ENCODE measurements at places on chromosomes 4 and X.

DNA sequence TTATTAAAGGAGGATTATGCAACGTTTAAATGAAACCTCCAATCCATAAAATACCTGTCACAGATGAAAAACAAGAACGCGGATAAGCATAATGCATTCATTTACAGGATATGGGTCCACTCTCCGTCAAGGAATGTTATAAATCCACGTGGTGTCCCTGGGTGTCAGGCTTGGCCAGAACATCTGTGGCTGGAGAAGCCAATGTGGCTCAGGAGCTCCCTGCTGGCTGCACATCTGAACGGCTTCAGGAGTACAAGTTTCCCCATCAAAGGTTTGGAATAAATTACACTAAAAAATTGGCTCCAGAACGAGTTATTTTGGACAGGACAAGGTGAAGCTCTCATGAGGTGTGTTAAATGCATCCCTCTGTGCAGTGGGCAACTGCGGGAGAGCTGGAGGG, 87.8 kb upstream of the LEF1 start:
- no peak overlapping the region for H3K27ac ChIP-seq
- H3K4me1 ChIP-seq: peaks cover 8% of the 10 kb centered on the region
- H3K36me3 ChIP-seq: no peaks in the 10 kb centered on the region
- no peak overlapping the region for H3K4me3 ChIP-seq

- peaks cover 21% of the 10 kb centered on the region for H3K27me3 ChIP-seq
- H3K36me3 ChIP-seq: no peaks in the 10 kb centered on the region
- H3K4me3 ChIP-seq: no peak overlapping the region
- H3K27ac ChIP-seq: no peak overlapping the region
- no peaks in the 10 kb centered on the region for H3K4me1 ChIP-seq
- DNase-seq: peak; percentile 5
Observed at GRCh38 chrX:74383611-74384010, 37.7 kb upstream of the SLC16A2 start.

GRCh38 chr4:3411676-3412075, 30.1 kb upstream of the HGFAC start:
- no peaks in the 10 kb centered on the region for H3K36me3 ChIP-seq
- no peaks in the 10 kb centered on the region for H3K27me3 ChIP-seq
- no peak overlapping the region for H3K27ac ChIP-seq
- H3K4me3 ChIP-seq: no peak overlapping the region
- H3K4me1 ChIP-seq: no peaks in the 10 kb centered on the region

DNA sequence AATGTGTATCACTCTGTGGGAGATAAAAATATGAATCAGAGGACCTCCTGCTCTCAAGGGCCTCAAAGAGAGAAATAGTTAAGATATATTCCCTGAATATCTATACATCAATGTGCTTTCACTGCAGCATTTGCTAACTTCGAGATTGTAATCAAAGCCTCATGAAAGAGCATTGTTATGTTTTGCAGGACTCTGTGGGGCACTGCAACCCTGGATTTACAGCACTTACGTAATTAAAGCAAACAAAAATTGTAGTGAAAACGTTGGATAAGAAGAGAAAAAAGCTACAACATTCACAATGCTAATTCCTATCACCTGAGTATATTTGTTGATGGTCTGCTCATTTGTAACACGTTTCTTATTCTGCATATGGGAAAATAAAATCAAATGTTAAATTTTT, 48.0 kb downstream of the ETNPPL start:
- H3K4me1 ChIP-seq: no peaks in the 10 kb centered on the region
- no peaks in the 10 kb centered on the region for H3K36me3 ChIP-seq
- no peak overlapping the region for H3K27ac ChIP-seq
- no peak for DNase-seq
- H3K4me3 ChIP-seq: no peak overlapping the region

DNA sequence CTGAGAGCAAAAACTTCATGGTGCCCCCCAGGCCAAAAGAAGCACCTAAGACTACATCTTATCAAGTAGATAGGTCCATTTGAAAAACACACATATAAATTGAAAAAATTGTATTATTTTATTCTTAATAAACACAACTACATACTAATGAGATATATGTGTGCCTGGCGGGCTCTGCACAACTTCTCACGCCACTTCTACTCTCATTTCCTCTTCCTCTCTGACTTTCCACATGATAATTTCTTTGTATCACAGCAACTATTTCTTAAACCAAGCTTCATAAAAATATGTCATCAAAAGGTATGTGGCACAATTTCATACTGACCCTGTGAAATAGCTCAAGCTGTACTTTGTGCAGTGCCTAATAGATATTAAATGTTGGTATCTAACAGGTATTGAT, 10.7 kb upstream of the NPY2R start:
- H3K27me3 ChIP-seq: no peaks in the 10 kb centered on the region
- no peak for DNase-seq
- H3K4me1 ChIP-seq: no peaks in the 10 kb centered on the region
- H3K4me3 ChIP-seq: no peak overlapping the region

DNA sequence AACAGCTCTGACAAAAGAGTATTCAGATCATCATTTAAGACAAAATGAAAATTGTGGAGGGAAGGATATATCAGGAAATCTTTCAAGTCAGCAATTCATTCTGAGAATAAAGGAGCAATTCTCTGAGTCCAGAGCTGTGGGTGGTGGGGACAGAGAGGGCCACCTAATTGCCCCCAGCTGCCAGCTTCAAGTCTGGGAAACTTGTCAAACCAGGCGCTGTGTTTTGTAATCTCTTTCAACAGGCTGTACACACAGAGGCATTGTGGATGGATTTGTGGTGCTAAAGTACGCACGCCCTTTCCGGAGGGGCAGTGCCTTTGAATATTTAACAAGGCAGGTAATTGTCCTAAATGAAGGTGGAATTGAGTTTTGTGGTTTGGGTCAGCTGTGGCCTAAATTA, 591.1 kb upstream of the BOD1L1 start:
- no peaks in the 10 kb centered on the region for H3K27me3 ChIP-seq
- H3K4me1 ChIP-seq: no peaks in the 10 kb centered on the region
- no peaks in the 10 kb centered on the region for H3K36me3 ChIP-seq
- DNase-seq: no peak
- H3K27ac ChIP-seq: no peak overlapping the region
- no peak overlapping the region for H3K4me3 ChIP-seq

DNA sequence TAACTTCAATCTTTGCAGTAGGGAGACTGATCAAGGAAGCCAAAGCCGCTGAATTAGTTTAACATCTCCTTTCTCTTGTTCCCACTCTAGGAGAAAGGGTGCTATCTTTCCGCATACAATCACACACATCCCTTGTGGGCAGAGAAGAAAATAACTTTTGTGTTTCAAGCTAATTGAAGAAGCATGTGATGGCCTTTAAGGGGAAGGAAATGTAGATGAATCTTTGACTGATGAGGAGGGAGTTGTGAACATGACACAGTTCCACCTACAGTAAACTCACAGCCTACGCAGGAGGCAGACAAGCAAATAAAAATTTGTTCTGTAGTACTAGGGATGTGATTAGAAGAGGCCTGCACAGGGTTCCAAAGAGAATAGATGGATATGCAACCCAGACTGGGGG, 14.7 kb upstream of the SPATA4 start:
- no peak overlapping the region for H3K4me3 ChIP-seq
- H3K27ac ChIP-seq: no peak overlapping the region
- no peak for DNase-seq
- H3K27me3 ChIP-seq: peaks cover 36% of the 10 kb centered on the region
- no peaks in the 10 kb centered on the region for H3K36me3 ChIP-seq

DNA sequence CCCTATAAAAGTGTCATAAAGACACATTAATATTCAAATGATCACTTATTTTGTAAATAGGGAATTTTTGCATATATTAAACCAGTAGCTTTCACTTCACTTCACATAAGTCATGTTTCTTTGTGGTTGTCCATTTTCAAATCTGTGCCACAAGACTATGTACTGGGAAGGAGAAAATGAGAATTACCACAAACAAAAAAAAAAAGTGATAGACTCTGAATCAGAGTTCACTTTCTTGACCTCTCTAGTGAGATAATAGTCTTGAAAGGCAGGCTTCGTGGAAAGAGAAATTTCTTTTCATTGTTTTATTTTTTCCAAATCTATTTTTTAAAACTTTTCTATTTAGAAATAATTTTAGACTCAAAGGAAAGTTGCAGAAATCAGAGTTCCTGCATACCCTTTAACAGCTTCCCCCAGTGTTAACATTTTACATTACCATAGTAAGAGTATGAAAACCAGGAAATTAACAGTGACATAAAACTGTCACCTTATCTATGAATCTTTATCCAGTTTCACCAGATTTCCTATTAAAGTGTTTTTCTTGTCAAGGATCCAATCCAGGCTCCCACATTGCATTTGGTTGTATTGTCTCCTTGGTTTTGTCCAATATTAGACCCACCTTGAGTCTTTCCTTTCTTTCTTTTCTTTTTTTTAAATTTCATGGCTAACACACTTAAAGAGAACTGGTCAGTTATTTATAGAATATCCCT, 215.4 kb upstream of the PGRMC2 start:
- H3K4me3 ChIP-seq: no peak overlapping the region
- no peaks in the 10 kb centered on the region for H3K4me1 ChIP-seq
- H3K27ac ChIP-seq: no peak overlapping the region
- no peaks in the 10 kb centered on the region for H3K36me3 ChIP-seq
- no peak for DNase-seq
- H3K27me3 ChIP-seq: no peaks in the 10 kb centered on the region

GRCh38 chr4:31294655-31295480, 574.7 kb downstream of the PCDH7 start:
- no peak overlapping the region for H3K4me3 ChIP-seq
- no peaks in the 10 kb centered on the region for H3K27me3 ChIP-seq
- no peak overlapping the region for H3K27ac ChIP-seq
- no peaks in the 10 kb centered on the region for H3K36me3 ChIP-seq

DNA sequence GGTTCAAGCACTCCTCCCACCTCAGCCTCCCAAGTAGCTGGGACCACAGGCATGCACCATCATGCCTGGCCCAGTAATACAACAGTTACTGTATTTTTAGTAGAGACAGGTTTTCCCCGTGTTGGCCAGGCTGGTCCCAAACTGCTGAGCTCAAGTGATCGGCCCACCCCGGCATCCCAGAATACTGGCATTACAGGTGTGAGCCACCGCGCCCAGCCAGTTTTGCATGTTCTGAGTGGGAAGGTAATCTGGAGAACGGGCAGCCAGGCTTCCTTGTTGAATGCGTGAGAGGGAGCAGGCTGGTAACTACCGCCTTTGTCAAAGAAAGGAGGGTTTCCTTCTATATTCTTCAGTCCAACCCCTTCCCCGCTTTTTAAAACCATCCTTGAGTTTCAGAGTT, 9.1 kb downstream of the NOCT start:
- DNase-seq: no peak
- no peaks in the 10 kb centered on the region for H3K27me3 ChIP-seq
- H3K27ac ChIP-seq: no peak overlapping the region
- H3K4me3 ChIP-seq: no peak overlapping the region

GRCh38 chr4:22877486-22878052, 184.8 kb downstream of the GBA3 start:
- no peaks in the 10 kb centered on the region for H3K27me3 ChIP-seq
- no peak for DNase-seq

DNA sequence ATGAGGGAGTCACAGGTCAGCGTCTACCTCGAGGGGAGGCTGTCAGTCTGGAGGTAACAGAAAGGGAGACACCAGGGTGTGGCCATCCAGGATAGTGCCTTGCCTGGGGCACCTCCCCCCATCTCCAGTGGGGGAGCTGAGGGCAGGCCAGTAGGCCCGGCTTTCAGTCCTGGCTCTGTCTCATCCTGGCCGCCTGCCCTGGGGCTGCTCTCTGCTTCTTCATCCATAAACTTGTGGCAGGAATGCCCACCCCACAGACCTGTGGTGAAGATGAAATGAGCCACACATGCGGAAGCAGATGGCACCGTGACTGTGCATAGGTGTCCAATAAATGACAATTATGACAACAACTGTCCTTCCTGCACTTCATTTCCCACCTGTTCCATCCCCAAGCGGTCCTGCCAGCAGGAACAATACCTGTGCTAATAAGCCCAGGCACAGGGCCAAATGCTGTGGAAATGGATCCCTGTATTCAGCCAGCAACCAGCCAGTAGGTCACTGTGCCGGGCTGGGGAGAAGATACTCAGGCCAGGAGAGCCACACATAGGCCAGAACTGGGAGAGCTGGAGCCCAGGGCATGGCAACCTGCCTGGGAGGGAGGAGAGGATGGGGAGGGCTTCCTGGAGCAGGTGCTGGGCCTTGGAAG, 30.2 kb downstream of the TRO start:
- no peaks in the 10 kb centered on the region for H3K4me1 ChIP-seq
- H3K4me3 ChIP-seq: no peak overlapping the region
- DNase-seq: no peak
- no peak overlapping the region for H3K27ac ChIP-seq
- no peaks in the 10 kb centered on the region for H3K36me3 ChIP-seq
- H3K27me3 ChIP-seq: peaks cover 23% of the 10 kb centered on the region

- no peaks in the 10 kb centered on the region for H3K36me3 ChIP-seq
- no peak overlapping the region for H3K27ac ChIP-seq
- no peak for DNase-seq
- H3K4me3 ChIP-seq: no peak overlapping the region
- peaks cover 19% of the 10 kb centered on the region for H3K27me3 ChIP-seq
- H3K4me1 ChIP-seq: no peaks in the 10 kb centered on the region
Observed at GRCh38 chrX:103565752-103566151, 19.6 kb upstream of the TCEAL4 start.

- no peak overlapping the region for H3K4me3 ChIP-seq
- no peaks in the 10 kb centered on the region for H3K36me3 ChIP-seq
- H3K4me1 ChIP-seq: peaks cover 6% of the 10 kb centered on the region
- H3K27ac ChIP-seq: no peak overlapping the region
- peaks cover 59% of the 10 kb centered on the region for H3K27me3 ChIP-seq
Observed at GRCh38 chrX:132730266-132730665, 228.2 kb downstream of the HS6ST2 start.

DNA sequence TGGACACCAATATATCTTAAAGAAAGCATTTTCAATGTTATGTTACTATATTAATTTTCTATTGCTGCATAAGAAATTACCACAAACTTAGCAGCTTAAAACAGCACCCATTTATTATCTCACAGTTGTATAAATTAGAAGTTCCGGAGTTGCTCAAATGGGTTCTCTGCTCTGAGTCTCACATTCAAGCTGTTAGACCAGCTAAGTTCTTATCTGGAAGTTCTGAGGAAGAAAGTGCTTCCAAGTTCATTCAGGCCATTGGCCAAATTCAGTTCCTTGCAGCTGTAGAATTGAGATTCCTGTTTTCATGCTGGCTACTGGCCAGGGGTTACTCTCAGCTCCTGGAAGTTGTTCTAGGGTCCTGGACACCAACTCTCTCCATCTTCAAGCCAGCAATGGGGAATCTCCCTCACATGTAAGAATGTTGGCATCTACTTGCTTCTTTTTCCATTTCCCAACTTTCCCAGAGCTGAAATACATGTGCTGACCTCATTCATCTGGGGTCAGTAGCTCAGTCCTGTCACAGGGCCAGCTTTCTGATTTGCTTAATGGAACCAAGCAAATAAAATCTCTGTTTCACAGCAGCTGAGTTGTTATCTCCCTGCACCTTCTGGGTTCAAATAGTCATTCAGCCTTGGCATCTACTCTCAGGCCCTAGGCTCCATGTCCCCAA, 99.6 kb upstream of the INTU start:
- no peak overlapping the region for H3K4me3 ChIP-seq
- H3K4me1 ChIP-seq: no peaks in the 10 kb centered on the region
- H3K36me3 ChIP-seq: no peaks in the 10 kb centered on the region
- no peak for DNase-seq
- no peak overlapping the region for H3K27ac ChIP-seq

Data from activated T-cell treated with anti-CD3 and anti-CD28 coated beads, Interleukin-2, amount 50 U/mL, for 72 hours (primary cell).